ENCODE measurements at places on chromosomes 2 and 18. TPM values are rescaled to one million over a fixed set of nuclear protein-coding genes. Genes with fewer than 3 reads are reported as not detected.

FIGN gene
- polyA plus RNA-seq, result 1.7 TPM

PKDCC gene
- polyA plus RNA-seq, result 111 TPM

DNA sequence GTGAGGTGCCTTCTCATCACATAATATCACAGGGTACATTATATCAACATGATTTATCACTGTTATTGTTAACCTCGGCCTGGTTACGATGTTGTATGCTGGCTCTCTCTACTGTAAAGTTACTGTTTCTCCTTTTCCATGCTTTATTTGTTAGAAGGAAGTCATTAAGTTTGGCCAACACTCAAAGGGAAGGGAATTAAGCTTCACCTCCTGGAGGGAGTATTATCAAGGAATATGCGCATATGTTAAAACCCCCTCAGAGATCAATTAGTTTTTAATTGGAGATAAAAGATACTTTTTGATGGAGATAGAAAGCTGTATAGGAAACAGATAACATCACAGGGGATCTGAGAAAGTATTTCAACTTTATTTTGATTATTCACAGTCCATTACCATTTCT lies 221.6 kb downstream of the DLGAP1 start:
- no peak for DNase-seq

DNA sequence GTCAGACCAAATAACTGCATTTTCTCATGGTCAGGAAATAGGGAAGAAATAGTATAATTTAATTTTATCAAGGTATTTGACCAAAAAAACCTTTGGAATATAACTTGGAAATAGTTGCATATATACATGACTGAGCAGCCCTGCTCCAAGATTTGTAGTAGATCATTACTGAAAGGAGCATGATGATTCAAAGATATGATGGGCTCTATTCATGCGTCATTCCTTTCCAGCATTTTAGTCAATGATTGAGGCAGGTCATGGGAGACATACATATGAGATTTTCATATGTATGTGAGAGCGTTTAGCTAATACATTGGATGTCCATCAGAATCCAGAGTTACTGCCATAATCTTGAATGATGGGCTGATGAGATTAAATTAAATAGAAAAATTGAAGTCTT lies 74.5 kb downstream of the CAB39 start:
- DNase-seq, result no peak

- DNase-seq, result no peak
Measured at GRCh38 chr2:70790136-70790828, at the start of gene FIGLA. Gene FIGLA (minus strand): TSS chr2:70790643. CDS start chr2:70790638, 5 bp downstream.

GRCh38 chr2:158610059-158610458 lies 153.3 kb downstream of the PKP4 start:
- DNase-seq, result no peak

- DNase-seq, result peak; percentile 83
Measured at GRCh38 chr2:128347701-128348539, 29.3 kb upstream of the HS6ST1 start.
